ENCODE measurements at places on chromosomes 12 and 14. TPM values are rescaled to one million over a fixed set of nuclear protein-coding genes. Genes with fewer than 3 reads are reported as not detected.

Gene TMEM253
- not detected for total RNA-seq

Gene CIT
- 6.8 TPM for total RNA-seq

Gene ENDOU
- 1.0 TPM for total RNA-seq

Gene RHNO1
- total RNA-seq, result 10.4 TPM
